Left renal cortex interstitium (tissue), 4 donors: ENCODE measurements at places on chromosomes 1 and 21. TPM values are rescaled to one million over a fixed set of nuclear protein-coding genes. Genes with fewer than 3 reads are reported as not detected.

DNA sequence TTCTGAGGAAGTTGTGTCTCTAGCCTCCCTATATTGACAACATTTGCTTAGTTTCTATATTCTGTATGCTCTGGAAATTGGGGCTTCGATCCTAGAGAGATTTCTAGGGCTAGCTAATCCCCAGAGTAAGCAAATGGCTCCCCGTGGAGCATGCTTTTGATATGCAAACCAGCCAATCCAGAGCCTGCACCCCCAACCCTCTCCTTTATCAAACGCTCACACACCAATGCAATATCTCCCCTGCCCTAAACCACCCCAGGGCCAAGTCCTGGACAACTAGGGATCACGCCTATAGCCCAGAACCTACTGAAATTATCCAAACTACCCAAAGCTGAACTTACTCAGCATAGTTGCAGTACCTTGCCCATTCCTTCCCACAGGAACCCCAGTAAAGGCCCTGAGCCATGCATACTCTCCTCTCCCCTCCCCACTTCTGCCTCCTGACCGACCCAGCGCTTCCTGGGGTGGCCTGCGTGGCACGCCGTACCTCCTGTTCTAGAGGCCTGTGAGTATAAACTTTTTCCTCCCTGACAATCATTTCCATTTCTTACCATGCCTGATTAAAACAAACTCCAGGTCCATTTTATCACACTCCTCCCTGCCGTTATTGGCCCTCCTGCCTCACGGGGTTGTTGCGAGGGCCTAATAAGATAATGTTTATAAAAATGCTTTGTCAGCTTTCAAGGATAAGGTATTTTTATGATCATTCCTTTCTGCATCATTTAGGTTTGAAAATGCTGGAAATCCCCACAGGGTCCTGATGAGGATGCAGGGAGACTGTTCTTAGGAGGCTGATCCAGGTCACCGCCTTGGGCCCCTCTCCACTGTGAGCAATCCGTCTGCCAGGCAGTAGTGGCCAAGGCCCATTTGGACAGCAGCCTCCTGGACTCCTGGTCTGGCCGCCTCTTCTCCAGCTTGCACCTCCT is 102.7 kb downstream of the TENT5C start:
- no peak for DNase-seq

DNA sequence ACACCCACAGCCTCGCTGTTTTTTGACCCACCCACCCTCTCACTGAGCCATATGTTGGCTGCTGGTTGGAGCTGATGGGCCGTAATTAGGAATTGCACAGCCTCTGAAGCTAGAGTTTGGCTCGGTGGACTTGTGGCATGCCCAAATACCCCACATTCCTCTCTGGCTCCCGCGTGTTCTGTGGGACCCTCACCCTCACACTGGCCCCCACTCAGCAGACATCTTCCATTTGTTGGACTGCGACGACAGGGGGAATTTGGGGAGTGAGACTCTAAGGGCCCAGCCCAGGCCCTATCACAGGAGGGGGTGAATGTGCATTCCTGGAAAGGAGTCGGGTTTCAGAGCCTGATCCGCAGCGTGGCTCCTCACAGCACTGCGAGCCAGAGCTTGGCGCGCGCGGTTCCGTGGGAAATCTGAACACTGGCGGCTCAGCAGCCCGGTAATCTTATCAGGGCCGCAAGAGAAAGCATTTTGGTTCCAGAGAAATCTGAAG is 5.2 kb downstream of the RCSD1 start:
- no peak for DNase-seq

DNA sequence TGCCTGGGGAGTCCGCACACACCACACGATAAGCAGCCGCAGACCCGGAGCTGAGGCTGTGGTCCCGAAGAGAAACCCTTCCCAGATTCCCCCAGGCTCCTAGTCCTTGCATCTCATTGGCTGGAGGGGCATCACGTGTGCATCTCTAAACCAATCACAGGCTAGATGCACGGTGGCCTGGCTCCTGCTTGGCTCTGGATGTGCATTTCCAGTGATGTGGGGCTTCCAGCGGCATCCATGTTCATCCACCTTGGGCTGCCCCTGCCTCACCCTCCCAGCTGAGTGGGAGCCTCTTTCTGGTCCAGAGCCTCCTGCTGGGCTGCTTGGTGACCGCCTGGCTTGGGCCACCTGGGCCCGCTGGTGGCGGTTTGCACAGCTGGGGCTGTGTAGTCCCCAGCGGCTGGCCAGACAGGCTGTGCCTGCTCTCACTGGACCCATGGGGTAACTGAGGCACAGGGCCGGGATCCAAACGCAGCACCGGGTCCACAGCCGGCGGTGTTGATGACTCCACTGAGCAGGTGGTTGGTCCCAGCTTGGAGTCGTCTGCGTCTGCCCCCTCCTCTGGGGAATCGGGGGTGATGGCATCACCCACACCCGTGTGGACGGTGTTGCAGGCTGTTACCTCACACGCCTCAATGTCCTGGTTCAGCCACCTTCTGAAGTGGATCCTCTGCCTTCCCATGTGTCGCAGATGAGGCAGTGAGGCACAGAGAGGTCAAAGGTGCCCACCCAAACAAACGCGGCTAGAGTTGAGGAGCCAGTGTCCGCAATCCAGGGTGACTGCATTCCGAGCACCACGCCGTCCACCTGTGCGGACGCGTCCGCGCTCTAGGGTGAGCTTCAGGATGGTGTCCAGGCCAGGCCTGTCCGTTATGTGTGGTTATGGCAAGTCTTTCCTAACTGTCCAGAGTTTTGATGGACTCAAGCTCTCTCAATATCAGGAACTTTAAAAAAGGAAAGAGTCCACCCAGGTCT is 41.3 kb downstream of the COL6A1 start:
- DNase-seq, result no peak

GRCh38 chr1:227450489-227450888 is 112.9 kb upstream of the ZNF678 start:
- no peak for DNase-seq

- DNase-seq, result no peak
These were observed 9.0 kb downstream of the YTHDF2 start for GRCh38 chr1:28745653-28746173.

GRCh38 chr1:26664802-26665201 is 31.0 kb upstream of the ARID1A start:
- DNase-seq, result no peak

Gene PLA2G2A
- not detected for polyA plus RNA-seq

Gene AJAP1
- 2.6 TPM for polyA plus RNA-seq

Gene CD1C
- polyA plus RNA-seq, result 1.1 TPM

Gene FMN2
- 8.8 TPM for polyA plus RNA-seq

Gene CHIT1
- 0.14 TPM for polyA plus RNA-seq

Gene MIXL1
- 0.25 TPM for polyA plus RNA-seq
